Activated T-cell treated with anti-CD3 and anti-CD28 coated beads for 4 hours (primary cell): ENCODE measurements at places on chromosomes 6 and 20.

DNA sequence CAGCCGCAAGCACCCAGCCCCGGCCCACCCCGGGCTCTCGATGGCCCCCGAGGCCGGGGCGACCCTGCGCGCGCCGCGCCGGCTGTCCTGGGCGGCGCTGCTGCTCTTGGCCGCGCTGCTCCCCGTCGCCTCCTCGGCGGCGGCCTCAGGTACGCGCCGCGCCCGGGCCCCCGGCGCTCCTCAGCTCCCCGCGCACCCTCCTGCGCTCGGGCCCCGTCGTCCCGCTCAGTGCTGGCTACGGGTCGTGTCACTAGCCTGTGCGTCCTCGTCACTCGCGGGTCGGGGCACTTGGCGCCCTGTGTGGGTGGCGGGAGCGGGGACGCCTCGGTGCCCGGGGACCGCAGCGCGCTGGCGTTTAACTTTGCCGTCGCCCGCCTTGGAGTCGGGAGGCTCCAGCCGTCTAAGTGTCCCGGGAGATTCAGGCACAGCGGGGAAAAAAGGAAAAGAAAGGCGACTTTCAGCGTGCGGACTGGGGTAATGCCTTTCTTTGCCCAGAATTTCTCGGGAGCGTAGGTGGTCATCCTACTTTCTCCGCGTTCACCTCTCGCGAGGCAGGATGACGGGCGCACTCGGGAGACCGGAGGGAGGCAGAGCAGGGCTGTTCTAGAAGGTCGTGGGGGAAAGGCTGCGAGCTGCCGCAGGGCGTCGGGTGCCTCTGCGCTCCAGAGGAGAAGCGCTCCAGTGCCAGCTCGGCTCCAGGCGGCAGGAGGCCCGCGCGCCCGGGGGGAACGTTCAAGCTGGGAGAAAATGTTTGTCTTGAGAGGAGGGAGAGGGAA lies 545 bp downstream of the FNDC1 start:
- DNase-seq, result no peak

- no peak for DNase-seq
Measured at GRCh38 chr20:4509825-4510522, 211.7 kb upstream of the PRND start.

DNA sequence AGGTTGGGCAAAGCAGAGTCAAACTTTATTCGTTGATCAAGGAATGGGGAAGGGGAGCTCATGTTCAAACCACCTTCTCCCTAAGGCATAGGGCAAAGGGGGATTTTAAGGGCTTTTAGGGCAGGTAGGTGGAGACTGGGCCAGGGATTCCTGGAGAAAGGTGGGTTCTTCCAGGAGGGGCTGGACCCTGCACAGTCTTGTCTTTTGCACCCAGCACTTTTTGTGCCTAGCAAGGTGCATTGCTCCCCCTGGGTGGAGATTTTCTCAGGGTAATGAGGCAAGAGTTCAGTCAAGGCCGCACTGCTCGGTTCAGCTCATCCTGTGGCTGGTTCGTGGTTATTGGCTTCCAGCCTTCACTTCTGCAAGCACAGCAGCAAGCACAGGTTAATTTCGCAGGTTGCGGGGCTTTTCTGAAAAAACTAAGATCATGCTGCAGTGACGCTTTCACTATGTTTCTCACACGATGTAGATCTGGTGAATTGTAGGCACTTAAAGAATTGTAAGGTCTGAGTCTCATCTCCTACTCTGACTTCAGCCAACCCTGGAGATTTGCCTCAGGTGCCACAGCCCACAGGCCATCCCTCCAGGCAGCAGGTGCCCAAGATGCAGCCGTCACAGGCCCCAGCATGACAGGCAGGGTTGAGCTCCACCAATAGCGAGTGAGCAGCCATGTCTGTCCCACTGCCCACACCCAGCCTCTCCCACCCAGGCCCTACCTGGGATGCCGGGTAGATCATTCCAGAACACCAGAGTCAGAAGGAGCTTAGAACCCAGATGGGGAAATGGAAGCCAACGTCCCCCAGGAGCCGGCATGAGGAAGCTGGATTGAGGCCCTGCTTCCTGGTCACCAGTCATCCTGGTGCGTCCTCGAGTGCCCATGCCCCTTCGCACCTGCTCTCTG lies 37.1 kb downstream of the SUN5 start:
- DNase-seq, result no peak

GRCh38 chr6:1612974-1613306 lies 3.2 kb downstream of the FOXC1 start:
- DNase-seq, result no peak

- DNase-seq, result no peak
Measured at GRCh38 chr20:37839432-37839827, 63.5 kb upstream of the VSTM2L start.

DNA sequence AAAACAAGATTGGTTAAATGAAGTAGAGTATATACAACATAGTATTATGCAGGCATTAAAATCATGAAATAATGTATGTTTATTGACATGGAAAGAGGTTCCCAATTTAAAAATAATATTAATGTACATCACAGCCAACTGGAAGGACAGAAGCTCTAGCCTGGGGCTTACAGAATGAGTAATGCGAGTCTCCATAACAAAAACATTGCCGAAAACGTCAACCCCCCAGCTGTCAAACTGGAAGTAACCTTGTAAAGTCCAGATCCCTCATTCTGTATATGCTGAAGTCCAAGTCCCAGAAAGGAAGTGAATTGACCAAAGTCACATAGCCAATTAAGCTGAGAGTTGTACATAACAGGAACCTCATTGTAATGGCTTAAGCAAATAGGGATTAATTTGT lies 128.7 kb upstream of the ECI2 start:
- DNase-seq, result no peak

DNA sequence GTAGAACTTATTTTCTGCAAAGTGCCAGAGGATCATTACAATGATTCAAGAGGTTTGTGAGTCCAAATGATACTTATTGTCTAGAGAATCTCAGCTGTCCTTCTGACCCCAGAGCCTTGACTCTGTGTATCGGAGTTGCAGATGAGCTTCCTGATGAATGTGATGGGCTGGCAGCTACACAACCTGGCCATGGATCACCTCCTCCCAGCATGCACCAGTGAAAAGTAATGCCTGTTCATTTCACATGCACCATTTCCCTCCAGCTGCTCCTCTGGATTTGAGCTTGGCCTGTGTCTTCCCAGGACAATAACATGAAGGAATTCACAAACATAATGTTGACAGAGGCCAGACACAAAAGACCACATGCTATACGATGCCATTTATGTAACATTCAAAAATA lies 30.0 kb downstream of the SNHG17 start:
- no peak for DNase-seq

GRCh38 chr6:10140136-10140535 lies 274.7 kb downstream of the TFAP2A start:
- no peak for DNase-seq

GRCh38 chr6:50076431-50076830 lies 26.7 kb upstream of the DEFB112 start:
- no peak for DNase-seq

GRCh38 chr20:432208-432607 lies 24.1 kb downstream of the RBCK1 start:
- DNase-seq, result no peak

GRCh38 chr6:70680396-70680795 lies 12.7 kb downstream of the SMAP1 start:
- DNase-seq, result no peak
